Erythroblast (primary cell): ENCODE measurements at places on chromosomes 6 and 20.

- no peak for DNase-seq
Measured at GRCh38 chr20:41382791-41383305, 16.2 kb upstream of the EMILIN3 start.

GRCh38 chr6:106187424-106187982 is 101.4 kb downstream of the PRDM1 start:
- DNase-seq, result no peak

GRCh38 chr20:50508171-50508755 is 1.9 kb upstream of the PTPN1 start:
- DNase-seq, result no peak

- peak; percentile 92 for DNase-seq
Measured at GRCh38 chr6:28336284-28337120, 554 bp upstream of the ZSCAN31 start.

- DNase-seq, result no peak
Measured at GRCh38 chr20:12966468-12967085, 42.2 kb upstream of the SPTLC3 start.

- no peak for DNase-seq
Measured at GRCh38 chr6:170291271-170292110, 613 bp upstream of the DLL1 start.

DNA sequence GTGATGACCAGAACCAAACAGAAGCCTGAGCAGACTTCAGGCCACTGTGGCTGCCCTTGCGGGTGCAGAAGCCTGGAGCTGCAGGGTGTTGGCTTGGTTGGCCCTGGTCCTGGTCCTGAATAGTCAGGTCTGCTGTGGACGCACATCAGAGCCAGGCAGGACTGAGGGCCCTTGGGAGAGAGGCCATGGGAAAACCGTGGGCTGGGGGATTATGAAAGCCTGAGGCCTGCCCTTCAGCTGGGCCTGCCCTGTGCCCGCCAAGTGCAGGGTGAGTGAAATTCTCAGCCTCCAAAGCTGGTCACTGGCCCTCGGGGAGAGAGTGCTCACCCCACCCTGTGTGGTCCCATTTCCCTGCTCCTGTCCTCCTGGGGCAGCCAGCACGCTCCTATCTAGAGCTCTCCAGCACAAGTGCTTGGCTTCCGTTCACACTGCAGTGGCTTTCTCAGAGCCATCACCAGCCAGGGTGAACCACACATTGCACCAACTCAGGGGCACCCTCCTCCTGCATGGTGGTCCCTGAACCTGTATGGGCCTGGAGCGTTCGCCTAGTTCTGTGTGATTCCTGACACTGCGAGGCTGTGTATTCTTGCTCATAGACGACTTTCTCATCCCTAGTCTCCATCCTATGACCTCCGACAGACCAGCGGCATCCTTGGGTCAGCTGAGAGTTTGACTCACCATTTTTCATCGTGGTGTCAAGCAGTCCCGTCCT is 146.1 kb downstream of the TTLL2 start:
- no peak for DNase-seq

- DNase-seq, result no peak
Measured at GRCh38 chr6:19410481-19410880, 426.7 kb upstream of the ID4 start.

- DNase-seq, result no peak
Measured at GRCh38 chr6:135115411-135115810, 60.8 kb upstream of the HBS1L start.

DNA sequence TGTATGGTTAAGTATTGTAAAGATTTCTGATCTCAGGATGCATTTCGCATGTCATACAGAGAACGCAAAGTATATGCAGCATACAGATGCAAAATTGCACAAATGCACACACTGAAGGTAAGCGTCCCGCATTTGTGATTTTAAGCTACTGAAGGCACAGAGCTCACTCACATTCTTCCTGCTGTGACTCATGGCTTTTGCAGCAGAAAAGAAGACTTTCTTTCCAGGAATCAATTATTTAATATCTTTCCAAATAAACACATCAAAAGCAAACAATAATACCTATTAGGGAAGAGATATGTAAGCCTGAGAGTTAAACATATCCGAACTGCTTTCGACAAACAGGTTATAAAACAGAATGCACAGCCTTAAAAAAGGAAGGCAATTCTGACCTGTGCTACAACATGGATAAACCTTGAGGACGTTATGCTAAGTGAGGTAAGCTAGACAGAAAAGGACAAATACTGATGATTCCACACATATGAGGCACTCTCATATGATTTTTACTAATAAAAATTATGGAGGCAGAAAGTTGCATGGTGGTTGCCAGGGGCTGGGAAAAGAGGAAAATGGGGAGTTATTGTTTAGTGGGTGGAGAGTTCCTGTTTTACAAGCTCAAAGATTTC is 109.0 kb downstream of the TFAP2A start:
- no peak for DNase-seq

DNA sequence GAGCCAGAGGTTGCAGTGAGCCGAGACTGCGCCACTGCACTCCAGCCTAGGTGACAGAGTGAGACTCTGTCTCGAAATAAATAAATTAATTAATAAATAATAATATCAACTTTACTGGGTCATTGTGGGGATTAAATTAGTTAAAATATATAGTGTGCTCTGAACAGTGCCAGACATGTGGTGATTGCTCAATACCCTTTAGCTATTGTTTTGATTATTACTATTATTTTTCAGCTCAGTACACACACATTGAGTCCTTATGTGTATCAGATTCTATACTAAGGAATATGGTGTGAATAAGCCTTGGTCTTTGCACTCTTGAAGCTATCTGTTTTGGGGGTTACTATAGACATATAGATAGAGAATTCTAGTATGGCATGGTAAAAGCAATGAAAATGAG is 28.9 kb downstream of the TREML1 start:
- DNase-seq, result no peak

- no peak for DNase-seq
Measured at GRCh38 chr6:142783499-142783898, 161.5 kb downstream of the HIVEP2 start.

- no peak for DNase-seq
Measured at GRCh38 chr20:59673288-59673997, 69.1 kb downstream of the PHACTR3 start.

DNA sequence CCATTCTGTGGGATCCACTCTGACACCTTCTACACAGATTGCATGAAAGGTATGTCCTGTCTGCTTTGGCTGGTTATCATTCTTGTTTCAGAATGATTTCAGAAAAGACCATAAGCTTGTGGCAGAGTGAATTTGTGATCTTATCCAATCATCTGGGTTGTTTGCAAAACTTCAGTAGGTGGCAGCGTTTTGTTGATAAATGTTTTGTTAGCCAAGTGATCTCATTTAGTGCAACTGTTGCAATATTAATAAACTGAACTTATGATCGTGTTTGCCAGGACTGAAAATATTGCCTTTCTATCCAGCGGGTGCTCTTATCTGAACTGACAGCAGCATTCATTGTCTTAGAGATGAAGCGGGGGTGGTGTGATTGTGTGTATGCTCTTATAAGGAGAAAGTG is 613.2 kb upstream of the NOX3 start:
- DNase-seq, result no peak

DNA sequence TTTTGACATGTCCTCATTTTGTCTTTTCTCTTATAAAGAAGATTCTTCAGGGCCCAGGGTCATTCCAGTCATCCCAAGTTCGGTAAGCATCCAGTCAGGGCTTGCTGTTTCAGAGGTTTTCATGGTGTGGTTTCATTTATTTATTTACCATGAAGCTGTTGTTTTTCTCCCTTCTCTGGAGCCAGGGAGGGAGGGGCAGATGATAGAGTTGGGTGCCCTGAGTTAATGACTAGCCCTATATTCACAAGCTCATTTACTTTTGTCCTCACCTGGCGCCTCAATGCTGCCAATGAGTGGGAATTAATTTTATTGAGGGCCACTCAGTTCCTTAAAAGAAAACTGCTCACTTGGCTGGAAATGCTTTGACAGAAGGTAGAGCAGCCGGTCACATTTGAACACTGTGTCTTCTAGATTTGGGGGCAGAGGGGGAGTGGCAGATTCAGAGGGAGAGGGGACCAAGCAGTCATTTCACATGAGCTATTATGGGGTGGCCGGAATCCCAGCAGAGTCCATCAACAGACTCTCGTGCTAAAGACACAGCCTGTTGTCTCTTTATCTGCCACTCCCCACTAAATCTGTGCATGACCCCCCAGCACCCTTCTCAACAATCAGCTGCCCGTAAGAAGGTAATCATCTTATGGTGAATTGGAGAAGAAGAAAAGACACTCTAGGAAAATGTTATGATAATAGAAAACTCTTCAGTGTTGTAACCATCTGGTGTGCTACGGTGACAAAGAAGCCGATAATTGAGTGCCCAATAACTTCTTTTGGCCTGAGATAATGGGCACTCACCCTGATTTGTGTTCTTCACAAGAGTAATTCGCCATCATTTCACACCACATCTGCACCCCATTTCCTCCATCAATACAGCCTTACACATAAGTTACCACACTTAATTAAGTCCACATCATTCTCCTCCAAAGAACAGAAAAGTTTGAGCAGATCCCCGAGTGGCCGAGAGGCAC is 573.5 kb upstream of the JAG1 start:
- DNase-seq, result no peak

DNA sequence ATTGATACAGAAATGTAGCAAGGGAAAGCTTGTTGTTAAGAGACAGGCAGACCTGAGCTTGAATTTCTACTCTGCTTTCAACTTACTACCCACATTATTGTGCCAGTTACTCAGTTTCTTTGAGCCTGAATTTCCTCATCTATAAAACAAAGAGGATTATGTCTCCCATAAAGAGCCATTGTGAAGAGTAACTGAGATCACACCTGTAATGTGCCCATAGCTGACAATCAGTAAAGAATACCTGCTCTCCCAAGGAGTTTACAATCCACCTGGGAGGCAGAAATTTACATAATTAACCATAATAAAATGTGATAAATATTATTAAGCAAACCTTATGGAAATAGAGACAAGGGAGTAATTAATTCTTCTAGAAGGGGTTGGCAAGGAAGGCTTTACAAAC is 204.9 kb downstream of the EPM2A start:
- no peak for DNase-seq

GRCh38 chr6:159092631-159093030 is 47.8 kb upstream of the TAGAP start:
- DNase-seq, result no peak

- no peak for DNase-seq
Measured at GRCh38 chr6:30147096-30147495, 11.2 kb downstream of the TRIM40 start.

DNA sequence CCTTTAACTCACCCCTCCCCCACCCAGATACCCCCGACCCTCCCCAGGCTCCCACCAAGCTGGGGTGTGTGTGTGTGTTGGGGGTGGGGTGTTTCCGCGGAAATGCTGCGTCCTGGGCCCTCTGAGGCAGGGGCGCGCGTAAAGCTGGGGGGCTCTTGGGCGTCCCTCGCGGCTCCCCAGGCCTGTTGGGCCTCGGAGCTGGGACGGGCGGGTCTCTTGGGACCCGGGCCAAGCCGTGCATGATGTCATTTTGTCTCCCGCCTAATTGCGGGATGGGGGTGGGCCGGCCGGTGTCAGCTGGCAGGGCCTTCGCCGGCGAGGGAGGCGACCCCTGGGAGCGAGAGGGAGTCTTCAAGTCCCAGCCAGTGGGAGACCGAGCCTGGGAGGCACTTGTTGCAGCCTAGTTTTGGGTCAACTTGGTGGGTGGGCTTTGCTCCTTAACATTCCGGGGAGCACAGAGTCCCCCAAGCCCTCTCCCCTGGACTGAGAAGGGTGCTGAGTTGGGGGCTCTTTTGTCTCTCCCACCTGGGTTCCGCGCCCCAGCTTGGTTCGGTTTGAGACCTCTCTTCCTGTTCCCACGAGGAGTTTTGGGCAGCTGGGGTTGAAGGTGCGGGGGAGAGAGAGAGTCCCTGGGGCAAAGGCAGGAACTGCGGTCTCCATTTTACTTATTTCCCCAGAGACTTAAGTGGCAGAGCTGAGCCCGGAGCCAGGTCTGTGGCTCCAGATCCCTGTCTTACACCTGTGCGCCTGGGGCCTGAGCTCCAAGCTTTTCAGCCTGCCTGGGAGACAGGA is 623 bp downstream of the MYBL2 start:
- peak; percentile 93 for DNase-seq
